Ovary (tissue), 10 donors: ENCODE measurements at places on chromosomes 5 and 9. TPM values are rescaled to one million over a fixed set of nuclear protein-coding genes. Genes with fewer than 3 reads are reported as not detected.

The PRSS3 gene
- total RNA-seq, result not detected

- peak; percentile 64 for DNase-seq
These were observed 37.0 kb downstream of the MAMDC2 start for GRCh38 chr9:70080481-70081119.

The CDKN2A gene
- total RNA-seq, result 7.6 TPM

GRCh38 chr5:55636683-55637082 lies 75.4 kb downstream of the SLC38A9 start:
- DNase-seq, result peak; percentile 29

DNA sequence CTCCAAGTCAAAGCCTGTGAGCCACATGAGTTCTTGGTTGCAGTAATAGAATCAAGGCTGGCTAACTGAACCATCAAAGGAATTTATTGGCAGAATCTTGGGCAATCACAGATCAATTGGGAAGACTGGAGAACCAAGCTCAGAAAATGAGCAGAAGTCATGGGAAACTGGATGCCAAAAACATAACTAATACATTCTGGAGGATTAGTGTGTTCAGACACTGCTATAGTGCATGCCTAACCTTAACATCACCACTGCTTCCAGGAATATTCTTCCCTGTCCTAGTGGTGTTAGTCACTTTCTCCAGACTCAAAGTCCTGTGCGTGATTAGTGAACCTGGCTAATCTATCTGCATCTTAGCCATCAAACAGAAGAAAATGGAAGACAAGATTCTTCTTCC lies 843.7 kb downstream of the EFNA5 start:
- DNase-seq, result no peak

GRCh38 chr5:67900514-67900913 lies 315.0 kb upstream of the PIK3R1 start:
- no peak for DNase-seq

The SEC24A gene
- total RNA-seq, result 17.5 TPM

The TMEM215 gene
- not detected for total RNA-seq

DNA sequence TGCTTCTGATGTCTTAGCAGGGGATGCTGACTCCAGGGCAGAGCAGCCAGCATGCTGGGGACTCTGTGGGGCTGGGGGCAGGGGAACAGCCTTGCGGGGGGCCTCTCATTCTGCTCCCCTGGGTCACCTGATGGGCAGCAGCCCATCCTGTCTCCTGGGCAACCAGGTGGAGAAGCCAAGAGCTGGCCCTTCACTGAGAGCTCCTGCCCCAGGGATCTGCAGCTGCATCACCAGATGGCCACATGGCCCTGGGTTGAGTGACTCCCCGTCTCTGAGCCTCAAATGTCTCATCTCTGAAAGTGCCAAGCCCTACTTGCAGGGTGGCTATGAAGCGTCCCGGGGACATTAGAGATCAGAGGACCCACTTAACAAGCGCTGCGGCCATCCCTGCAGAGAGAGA lies 49.1 kb downstream of the LRSAM1 start:
- no peak for DNase-seq
